CD4-positive, alpha-beta T cell treated with Interleukin-1 beta for 1 hour (primary cell): ENCODE measurements at places on chromosomes 7 and 10.

- DNase-seq, result no peak
Observed at GRCh38 chr7:10643545-10643944, 330.1 kb upstream of the PHF14 start.

DNA sequence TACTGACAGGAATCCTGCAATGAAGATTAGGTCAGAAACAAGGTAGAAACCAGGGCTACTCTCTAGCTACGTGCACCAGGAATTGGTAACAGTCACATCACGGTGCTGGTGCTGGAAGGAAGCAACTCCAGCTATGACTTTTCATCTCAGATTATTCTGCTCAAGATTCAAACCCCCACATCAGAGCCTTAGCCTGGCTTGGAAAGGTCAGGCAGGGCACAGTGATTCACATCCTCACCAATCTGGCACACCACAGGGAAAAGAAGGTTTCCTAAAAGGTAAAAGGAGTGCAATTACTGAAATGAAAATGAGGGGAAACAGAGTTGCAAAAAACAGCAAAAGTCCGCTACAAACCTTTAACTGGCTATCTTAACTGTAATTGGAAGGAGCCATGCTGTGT, 240.2 kb upstream of the NPSR1 start:
- no peak for DNase-seq

- no peak for DNase-seq
Observed at GRCh38 chr10:66654861-66655260, 271.0 kb upstream of the LRRTM3 start.

GRCh38 chr10:88541116-88541626, 41.9 kb downstream of the RNLS start:
- no peak for DNase-seq

DNA sequence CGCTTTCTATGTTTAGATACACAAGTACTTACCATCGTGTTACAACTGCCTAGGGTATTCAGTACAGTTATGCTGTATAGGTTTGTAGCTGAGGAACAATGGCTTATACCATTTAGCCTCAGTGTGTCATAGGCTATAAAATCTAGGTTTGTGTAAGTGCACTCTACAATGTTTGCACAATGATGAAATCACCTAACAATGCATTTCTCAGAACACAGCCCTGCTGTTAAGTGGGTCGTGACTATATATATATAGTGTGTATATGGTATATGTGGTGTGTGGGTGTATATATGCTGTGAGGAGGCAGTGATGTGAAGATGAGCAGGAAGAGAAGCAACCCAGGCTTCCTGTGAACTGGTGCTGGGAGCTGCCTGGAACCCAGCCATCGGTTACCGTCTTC, 65.6 kb upstream of the MKI67 start:
- DNase-seq, result no peak

GRCh38 chr7:6705959-6706665, 635 bp downstream of the ZNF12 start:
- peak; percentile 10 for DNase-seq
